ENCODE measurements at places on chromosomes 12 and 14.

- no peak for DNase-seq
Observed at GRCh38 chr12:18752280-18752920, 14.5 kb downstream of the CAPZA3 start.

GRCh38 chr12:27709932-27710591 is 570 bp upstream of the MRPS35 start:
- peak; percentile 9 for DNase-seq

DNA sequence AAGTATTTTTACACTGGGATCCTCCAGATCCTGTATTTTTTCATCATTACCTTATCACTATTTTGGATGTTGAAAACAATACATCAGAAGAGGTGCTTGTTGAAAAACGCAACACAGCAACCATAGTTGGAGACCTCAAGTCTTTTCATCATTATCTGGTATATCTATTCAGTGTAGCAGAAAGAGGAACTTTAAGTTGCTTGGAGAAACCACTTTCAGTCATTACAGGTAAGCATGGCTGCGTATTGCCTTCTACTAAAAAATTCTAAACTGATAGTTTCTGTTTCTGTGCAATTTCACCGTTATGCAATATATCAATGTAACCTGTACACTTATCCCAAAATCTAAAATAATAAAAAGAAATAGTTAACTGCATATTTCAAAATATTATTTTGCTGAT is 32.2 kb upstream of the PTPRQ start:
- DNase-seq: no peak

GRCh38 chr14:89422181-89422951 is 5.3 kb upstream of the FOXN3 start:
- DNase-seq: no peak

- no peak for DNase-seq
Observed at GRCh38 chr12:63313139-63313538, 162.1 kb upstream of the AVPR1A start.

DNA sequence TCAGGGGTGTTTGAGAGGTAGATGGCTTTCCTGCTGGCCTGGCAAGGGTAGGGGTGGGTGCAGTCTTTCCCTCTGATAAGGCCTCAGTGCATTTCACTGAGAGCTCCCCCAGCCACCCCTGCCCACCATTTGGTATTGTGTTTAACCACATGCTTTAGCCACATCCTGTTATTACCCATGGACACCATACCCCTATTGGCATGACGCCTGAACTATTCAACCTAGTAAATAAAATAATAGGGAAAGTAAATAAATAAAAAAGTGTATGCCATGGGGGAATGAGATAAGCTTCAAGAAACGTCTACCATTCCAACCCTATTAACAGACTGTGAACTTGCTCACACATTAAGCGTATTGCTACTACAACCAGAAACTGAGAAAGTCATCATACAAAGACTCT is 7.6 kb upstream of the LGR5 start:
- DNase-seq: no peak

- no peak for DNase-seq
Observed at GRCh38 chr12:104935886-104936285, 22.2 kb downstream of the SLC41A2 start.

DNA sequence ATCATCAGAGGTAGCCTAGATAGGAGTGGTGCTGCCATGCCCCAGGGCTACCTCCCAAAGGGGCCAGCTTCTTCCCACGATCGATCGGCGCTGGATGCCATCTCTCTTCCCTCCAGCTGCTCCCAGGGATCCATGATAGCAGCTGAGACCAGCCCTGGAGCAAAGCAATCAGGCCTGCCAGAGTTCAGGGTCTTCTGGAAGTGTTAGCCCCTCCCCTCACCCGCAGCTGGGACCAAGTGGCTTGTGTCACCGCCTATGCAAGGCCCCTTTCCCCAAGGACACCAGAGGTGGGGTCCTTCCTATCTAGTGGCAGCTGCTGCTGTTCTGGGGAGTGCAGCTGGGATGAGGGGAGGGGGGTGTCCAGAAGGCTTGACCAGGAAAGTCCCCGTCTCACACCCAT is 87.0 kb downstream of the IRF2BPL start:
- DNase-seq: no peak

- no peak for DNase-seq
Observed at GRCh38 chr14:68012871-68013270, 193.3 kb downstream of the RAD51B start.

- no peak for DNase-seq
Observed at GRCh38 chr12:6570264-6570887, 2.3 kb upstream of the NOP2 start.

GRCh38 chr14:103721334-103722120 is 5.9 kb downstream of the ZFYVE21 start:
- DNase-seq: no peak

GRCh38 chr12:1660304-1661187 is 30.3 kb upstream of the ADIPOR2 start:
- no peak for DNase-seq

- no peak for DNase-seq
Observed at GRCh38 chr12:44930972-44931600, 55.0 kb upstream of the NELL2 start.

DNA sequence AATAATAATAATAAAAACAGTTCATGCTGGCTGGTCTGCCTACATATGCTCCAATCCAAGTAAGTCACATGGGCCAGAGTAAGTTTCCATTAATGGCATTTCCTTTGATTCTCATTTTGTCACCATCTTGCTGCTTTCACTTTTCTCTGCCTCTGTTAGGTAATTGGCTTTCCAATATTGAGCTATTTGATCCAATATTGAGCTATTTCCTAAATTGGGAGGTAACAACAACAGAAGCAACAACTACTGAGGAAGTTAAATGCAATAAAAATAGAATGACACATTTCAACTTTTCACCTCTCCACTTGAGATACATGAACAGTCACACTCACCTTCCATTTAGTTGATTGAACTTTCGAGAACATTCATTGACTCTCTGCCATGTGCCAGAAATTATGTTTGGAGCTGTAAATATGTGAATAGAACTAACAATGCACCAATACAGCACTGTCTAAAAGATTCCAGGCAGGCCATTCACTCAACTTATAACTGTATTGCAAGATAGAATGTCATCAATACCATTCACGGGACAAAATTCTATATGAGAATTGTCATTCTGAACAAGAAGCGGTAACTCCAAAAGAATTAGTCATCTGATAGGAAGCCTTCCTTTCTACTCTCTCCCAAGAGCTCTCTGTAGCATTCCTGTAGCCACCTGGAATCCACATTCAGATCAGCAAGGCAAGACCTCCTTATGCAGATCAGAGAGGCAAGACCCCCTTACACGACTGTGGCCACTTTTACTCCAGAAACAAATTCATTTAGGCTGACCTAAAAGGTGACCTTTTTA is 136.4 kb downstream of the PHLDA1 start:
- DNase-seq: no peak

GRCh38 chr12:49288922-49289555 is 5.9 kb upstream of the PRPH start:
- DNase-seq: no peak

GRCh38 chr14:68788275-68788995 is 4.4 kb downstream of the ZFP36L1 start:
- no peak for DNase-seq

DNA sequence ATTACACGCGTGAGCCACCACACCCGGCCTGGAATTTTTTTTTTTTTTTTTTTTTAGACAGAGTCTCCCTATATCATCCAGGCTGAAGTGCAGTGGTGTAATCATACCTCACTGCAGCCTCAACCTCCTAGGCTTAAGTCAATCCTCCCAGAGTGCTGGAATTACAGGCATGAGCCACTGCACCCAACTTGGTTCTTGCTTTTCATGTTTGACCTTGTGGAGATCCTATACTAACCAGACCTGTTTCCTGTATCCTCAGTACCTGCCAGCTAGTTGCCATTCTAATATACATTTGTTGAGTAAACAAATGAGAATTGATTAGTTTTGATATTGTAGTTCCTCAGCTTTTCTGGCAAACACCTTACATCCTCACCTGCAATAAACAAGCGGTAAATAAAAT is 3.2 kb upstream of the VSIG10 start:
- no peak for DNase-seq

DNA sequence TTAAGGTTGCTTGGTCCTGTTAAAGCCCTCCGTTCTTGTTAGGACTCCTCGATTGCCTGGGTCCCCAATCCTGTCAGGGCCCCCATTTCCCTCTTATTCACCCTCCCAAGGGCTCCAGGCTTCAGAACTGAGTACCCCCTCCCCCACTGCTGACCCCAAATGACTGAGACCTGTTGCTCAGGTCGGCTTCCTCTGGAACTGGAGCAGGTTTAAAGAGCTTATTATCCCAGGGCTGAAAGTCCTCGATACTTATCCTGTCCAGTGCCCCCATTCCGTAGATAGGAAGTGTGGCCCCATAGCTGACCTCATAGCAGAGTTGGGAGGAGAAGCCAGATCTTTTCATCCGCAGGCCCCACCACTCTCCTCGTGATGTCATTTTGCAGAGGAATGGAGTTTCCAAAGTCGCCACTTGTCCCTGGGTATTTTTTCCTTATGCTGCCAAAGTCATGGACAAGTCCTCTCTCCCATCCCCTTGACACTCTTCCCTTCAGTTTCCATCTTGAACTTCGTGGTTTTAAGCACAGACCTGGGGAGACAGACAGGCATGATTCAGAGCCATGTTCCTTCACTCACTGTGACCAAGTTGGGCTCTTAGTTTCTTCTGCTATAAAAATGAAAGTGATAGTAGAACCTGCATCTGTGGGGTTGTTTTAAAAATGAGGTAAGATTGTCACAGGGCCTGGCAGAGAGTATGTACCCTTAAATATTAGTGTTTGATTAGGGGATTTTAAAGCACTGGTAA is 1.2 kb downstream of the USP30 start:
- no peak for DNase-seq

DNA sequence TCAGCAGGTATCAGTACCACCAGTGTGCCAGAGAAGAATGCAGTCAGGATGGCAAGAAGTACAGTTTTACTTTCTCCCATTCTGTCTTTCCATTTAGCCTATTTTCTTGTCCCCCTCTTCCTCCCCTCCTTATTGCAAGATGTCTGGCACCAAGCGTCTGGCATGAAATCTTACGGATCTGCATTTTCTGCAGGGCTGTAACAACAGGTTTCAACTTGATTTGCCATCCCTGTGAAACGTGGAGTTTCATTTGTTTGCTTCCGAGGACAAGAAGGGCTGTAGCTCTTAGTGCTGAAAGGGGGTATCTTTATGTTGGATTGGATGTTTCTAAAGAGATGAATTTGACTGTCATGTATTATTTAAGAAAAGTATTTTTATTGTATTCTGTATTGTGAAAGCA is 1110.6 kb downstream of the BCL11B start:
- no peak for DNase-seq

DNA sequence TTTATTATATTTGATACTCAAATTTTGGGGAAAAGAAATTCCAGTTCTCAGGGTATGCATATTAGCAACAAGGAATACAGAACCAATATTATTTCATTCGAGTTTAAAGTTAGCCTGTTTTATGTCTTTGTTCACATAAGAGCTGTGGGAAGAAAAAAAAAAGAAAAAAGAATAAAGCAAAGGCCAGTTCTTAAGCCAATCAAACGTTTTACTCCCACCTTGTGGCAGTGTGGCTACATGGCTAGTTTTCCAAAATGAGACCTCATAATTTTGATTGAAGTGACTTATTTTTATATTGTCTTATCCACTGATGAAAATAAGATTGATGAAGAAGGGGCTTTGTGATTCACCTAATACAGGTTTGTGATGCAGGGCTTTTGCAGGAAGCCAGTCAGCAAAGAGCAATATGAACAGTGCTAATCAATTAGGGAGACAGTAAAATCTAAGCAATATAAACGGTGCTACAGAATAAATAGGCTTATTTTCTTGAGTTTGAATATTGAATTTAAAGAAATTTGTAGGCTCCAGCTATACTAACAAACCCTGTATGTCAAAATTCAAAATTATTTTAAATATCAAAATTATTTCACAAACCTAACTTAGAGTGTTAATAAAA is 624.1 kb upstream of the FOXG1 start:
- no peak for DNase-seq

GRCh38 chr12:24853094-24853493 is 95.8 kb downstream of the BCAT1 start:
- DNase-seq: no peak

GRCh38 chr14:78123650-78124253 is 46.4 kb upstream of the NRXN3 start:
- DNase-seq: no peak

DNA sequence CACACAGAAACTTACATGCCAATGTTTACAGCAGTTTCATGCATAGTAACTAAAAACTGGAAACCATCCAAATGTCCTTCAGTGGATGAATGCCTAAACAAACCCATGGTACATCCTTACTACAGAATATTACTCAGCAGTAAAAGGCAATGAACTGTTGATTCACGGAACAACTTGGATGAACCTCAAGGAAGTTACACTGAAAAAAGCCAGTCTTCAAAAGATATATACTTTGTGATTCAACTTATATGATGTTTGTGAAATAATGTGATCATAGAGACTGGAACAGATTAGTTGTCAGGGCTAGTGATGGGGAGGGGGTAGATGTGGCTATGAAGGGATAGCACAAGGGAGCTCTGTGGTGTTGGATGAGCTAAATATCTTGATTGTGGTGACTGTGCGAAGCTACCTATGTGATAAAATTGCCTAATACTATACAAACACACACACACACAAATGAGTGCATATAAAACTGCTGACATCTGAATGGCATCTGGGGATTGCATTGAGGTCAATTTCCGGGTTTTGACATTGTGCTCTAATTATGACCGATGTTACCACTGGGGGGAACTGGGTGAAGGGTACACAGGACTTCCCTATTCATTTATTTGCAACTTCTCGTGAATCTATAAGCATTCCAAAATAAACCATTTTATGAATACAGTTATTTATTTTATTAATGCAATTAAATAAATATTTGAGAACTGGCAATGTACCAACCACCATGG is 94.3 kb downstream of the RIN3 start:
- DNase-seq: no peak

- no peak for DNase-seq
Observed at GRCh38 chr12:41122894-41123293, 65.2 kb upstream of the PDZRN4 start.

Data from C1 segment of cervical spinal cord (tissue), 14 donors.